WERI-Rb-1 (cell line): ENCODE measurements at places on chromosomes 7 and 10.

- DNase-seq = no peak
Observed at GRCh38 chr7:14666304-14666703, 236.2 kb downstream of the DGKB start.

- DNase-seq = no peak
Observed at GRCh38 chr7:137078781-137079180, 210.3 kb downstream of the CHRM2 start.

DNA sequence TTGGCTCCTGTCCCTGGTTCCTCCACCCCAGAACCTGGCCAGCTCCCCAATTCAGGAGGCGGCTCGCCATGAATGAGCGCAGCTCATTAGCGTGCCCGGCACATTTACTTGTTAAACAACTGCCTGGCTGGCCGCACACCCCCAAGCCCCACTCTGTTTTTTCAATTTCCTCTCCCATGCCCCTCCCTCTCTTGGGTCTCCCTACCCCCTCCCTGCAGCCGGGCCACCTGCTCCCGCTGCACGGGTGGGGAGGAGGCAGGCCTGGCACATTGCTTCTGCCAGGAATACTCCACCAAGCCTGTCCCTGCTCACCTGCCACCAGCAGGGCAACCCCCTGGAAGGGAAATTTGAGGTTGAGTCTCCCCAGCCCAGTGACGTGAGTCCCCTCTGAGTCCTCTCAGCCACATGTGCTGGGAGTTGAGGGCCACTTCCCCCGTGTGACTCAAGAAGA lies 2.5 kb upstream of the SLIT1 start:
- DNase-seq = peak; percentile 35

GRCh38 chr7:138745189-138745588 lies 44.0 kb upstream of the SVOPL start:
- DNase-seq = no peak

DNA sequence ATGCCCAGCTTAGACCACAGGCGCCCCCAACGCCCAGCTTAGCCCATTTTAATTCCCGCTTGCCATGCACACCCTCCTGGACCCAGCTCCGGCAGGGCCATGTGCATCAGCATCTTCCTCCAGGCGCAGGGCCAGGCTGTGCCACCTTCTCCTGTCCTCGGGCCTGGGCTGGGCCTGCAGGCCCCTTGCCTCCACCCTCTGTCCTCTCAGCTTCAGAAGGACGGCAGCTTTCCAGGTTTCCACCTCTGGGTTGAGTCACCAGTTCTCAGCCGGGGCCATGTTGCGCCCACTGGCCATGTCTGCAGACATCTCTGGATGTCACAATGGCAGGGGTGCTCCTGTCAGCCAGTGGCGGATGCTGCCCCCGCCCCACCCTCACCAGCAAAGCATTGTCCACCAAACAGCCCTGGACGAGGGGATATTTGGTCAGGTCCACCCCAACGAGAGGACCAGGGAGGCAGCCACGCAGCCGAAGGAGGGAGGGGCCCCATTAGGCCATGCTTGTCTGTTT lies 59.1 kb upstream of the NKX6-2 start:
- DNase-seq = no peak

DNA sequence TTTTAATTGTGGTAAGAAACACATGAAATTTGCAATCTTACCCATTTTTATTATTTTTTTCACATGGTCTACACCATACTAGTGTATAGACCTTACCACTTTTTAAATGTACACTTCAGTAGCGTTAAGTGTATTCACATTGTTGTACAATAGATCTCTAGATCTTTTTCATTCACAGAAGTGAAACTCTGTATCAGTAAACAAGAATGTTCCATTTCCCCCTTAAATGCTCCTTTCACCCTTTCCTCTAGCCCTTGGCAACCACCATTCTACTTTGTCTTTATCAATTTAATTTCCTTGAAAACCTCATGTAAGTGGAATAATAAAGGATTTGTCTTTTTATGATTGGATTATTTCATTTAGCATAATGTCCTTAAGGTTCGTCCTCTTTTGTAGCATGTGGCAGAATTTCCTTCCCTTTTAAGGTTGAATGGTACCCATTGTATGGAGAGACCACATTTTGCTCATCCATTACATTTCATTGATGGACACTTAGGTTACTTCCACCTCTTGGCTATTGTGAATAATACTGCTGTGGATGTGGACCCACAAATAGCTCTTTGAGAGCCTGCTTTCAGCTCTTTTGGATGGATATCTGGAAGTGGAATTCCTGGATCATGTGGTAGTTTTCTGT lies 45.7 kb downstream of the SNX10 start:
- no peak for DNase-seq

- no peak for DNase-seq
Observed at GRCh38 chr7:112138938-112139337, 67.3 kb downstream of the DOCK4 start.

- peak; percentile 51 for DNase-seq
Observed at GRCh38 chr10:35563261-35563891, 41.8 kb upstream of the GJD4 start.

DNA sequence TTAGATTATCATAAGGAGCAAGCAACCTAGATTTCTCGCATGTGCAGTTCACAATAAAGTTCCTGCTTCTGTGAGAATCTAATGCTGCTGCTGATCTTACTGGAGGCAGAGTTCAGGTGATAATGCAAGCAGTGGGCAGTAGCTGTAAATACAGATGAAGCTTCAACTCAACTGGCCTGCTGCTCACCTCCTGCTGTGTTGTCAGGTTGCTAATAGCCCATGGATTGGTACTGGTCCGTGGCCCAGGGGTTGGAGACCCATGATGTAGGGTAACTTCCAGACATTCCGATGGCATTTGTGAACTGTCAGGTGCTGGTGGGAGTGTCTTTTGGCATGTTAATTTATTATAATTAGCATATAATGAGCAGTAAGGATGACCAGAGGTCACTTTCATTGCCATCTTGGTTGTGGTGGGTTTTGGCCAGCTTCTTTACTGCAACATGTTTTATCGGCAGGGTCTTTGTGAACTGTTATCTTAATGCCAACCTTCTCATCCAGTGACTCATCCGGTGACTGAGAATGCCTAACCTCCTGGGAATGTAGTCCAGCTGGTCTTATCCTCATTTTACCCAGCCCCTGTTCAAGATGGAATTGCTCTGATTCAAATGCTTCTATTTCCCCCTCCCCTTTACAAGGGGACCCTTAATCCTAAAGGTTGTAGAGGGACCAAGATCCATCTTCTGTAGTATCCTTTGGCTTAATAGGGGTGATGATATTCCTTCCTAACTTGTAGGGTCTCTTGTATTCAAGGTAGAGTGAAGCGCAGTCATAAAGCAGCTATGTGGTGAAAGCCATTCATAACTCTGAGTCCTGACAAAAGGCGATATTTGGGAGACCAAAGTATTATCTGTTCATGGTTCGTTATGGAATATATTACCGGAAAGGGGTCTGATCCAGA lies 165.8 kb downstream of the CCSER2 start:
- DNase-seq = no peak

GRCh38 chr7:148394582-148394981 lies 196.0 kb upstream of the C7orf33 start:
- DNase-seq = no peak
